ENCODE measurements at places on chromosomes 16 and 17.

DNA sequence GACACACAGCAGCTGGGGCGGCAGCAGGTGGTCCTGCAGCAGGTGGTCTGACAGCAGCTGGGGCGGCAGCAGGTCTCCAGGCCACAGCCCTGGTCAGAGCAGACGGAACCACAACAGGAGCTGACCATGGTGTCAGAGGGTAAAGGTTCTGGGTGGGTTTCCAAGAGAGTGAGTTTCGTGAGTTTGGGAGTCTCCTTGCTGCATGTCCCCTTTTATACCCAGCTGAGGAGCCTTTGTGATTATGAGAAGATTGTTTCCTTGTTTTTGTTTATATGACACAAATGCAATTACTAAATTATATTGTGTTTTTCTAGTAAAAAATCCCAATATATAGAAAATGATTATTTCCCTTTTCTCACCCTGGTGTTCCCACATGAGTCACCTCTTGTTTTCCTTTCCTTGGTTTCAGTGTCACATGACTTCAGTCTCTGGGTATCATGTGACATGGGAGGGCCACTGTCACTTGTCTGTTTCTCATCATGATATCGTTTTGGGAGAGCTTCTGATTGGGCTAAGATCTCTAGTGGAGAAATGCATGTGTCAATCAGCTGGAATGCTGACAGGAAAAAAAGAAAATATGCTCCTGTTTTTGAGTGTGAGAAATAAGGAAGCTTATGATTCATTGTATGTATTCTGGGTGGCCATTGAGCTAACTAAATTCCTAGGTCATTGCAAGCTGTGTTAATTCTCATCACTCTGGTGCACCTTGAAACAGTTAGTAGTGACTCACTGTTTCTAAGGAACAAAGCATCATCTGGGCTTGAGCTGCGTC is at the start of gene KRTAP4-6:
Gene KRTAP4-6 (minus strand): TSS at position 185 of the 772 bp plus-strand sequence. CDS start 57 bp downstream, at position 128.
- no peak for DNase-seq

DNA sequence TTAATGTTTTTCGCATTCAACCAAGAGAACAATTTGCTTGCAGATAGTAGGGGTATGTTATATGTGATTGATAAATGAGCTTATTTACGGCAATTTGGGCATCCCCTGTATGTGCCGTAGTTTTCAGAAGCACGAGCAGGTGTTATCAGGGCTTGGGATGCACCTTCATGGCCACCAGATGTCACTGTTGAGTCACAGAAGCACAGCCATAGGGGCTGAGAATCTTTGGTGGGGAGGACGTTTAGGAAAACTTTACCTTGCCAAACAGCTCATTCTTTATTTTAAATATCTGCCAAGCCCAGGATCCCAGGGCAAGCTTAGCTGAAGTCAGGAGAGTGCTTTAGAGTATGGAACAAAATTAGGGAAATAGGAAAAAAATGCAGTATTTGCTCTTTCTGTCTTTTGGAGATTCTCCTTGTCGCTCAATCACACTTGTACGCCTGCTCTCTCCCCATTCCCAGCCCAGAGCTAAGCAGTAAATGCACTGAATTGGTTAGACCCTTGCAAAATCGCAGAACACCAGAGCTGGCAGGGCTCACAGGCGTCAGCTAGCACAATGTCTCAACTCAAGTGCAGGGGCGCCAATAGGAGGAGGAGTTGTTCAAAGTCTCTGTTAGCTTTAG is 93.6 kb upstream of the MPHOSPH6 start:
- peak; percentile 35 for DNase-seq

DNA sequence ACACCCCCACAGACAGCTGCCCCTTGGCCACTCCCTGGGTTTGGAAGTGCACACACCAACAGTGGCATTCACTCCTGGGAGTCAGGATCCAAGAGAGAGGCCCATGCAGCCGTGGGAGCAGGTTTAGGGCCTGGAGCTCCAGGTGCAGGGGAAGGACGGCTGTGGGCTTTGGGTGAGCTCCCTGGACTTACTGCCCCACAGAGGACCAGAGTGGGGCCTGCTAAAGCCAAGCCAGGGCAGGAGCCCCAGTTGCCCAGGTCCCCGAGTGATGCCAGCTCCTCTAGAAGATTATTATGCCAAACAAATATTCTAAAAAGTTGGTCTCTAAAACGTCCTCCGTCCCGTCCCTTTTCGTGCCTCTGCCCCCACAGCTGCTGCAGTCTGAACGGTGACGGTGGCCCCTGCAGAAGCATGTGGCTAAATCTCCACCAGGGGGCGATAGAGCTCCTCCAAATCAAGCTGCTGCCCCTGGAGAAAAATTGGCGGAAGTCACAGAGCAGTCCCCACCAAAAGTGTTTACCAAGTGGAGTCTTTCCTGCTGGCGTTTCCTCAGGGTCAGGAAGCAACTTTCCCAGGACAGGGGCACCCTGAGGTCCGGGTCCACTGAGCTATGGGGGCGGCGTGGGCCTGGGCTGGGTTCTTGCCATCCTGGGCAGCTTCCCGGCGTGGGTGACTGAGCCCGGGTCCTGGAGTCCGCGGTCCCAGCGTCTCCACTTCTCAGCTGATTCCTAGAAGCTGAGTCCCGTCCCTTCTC is 4.2 kb downstream of the ARMC7 start:
- peak; percentile 91 for DNase-seq

DNA sequence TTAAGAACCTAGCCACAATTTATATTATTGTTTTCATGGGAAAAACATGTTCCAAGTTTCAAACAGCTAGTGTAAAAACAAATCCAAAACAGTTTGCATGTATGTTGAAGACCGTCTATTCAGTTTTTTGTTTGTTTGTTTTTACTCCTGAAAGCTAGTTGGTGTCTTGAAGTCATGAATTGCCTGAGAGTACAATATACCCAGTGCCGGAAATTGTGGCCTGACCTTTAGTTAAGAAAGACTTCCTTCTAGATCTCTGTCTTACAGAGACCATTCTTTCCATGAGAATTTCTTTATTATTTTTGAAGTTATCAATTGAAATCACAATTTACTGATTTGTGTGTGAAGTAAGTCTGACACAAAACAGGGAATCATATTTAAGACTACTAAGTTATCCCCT is 474.8 kb downstream of the KCNJ2 start:
- no peak for DNase-seq

DNA sequence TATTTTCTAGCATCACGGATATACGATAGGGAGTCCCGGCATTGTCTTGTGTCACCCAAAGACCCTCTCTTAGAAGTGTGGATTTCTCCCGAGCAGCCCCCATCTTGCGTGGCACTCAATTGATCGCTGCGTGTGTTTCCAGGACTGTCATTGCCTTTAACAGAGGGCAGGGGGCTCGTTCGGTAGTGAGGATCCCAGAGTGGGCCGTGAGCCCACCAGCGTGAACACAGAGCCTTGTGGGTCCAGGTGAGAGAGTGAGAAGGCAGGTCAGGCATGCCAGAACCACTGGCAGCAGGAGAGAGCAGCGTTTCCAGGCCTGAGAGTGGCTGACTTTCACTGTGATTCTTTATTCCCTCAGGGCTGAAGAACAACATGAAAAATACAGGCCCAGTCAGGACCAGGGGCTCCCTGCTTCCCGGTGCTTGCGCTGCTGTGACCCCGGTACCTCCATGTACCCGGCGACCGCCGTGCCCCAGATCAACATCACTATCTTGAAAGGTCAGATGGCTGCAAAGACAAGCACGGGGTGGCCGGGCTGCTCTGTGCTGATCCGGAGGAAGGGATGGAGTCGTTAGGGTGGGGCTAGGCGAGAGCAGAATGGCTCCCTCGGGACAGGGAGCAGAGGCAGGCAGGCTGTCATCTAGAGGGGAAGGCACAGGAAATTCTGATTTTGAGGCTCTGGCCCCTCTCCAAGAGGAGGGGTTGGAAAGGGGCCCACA is 22.4 kb downstream of the C1QTNF1 start:
- no peak for DNase-seq

DNA sequence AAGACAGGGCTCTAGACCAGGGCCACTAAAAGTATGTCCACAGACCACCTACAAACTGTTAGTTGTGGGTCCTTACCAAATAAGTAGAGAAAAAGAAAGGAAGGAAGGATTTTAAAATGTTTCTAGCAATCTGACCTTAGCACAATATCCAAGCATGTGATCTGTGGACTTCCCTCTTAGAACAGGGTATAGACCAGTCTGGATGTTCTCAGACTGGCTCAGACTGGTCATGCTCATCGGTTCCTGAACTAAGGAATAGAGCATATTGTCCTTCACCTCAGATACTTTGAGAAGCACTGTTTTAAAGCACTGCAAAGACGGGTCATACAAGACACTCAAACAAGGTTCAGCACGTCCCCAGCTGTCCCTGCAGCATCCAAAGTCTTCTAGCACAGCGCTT is 25.8 kb downstream of the CUEDC1 start:
- DNase-seq, result no peak

DNA sequence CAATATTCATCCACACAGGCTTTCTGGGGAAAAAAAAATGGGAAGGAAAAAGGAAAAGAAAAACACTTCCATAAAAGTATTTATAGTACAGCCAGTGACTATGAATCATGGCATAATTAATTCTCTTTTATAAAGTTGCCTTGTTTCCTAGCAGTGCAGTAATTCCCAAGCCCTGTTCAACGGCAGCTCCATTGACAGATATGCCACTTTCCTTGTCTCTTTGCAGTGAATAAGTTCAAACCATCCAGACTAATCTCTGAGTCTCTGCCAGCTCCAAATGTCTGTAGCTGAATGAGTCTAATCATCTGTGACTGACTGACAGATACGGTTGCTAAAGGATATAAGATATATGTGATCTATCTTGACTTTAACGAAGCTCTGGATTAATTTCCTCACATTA is 52.9 kb upstream of the KCNJ16 start:
- no peak for DNase-seq

- no peak for DNase-seq
Observed at GRCh38 chr17:42436391-42436790, 13.3 kb upstream of the CAVIN1 start.

DNA sequence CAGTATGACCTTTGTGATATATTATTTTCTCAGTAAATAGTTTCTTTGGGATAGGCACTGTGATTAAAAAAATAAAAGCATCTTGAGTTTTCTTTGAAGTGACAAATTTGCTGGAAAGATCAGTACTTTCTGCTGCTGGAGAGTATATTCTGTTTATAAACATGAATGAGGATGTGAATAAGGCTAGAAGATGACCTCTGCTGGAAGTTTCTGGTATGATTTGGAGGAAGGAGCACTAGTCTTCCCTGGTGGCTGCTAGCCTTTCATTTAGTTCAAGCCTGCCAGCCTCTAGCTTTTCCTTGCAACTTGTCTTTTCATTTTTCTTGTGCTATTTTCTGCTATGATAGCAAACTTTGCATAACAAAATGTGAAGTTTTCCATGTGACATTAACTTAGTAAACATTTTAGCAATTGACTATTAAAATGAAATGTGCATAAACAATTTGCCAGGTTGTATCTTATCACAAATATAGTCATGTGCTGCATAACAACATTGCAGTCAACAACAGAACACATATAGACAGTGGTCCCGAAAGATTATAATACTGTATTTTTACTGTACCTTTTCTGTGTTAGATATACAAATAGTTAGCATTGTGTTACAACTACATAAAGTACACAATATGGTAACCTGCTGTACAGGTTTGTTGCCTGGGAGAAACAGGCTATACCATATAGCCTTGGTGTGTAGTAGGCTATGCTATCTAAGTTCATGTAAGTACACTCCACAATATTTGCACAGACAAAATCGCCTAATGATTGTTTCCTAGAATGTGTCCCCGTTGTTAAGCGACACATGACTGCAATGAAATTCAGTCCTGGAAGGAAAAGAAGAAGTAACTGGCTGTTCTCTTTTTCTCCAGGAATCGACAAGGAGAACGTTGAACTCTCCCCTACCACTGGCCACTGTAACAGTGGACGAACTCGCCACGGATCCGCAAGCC is 18.1 kb upstream of the RAB11FIP4 start:
- DNase-seq, result no peak

- no peak for DNase-seq
Observed at GRCh38 chr17:31051506-31051905, 43.3 kb upstream of the NF1 start.

GRCh38 chr17:37698132-37698910 is 46.5 kb downstream of the HNF1B start:
- DNase-seq, result no peak

GRCh38 chr17:59561042-59561441 is 4.4 kb upstream of the DHX40 start:
- DNase-seq, result no peak

GRCh38 chr16:53078765-53079485 is 24.1 kb downstream of the CHD9 start:
- DNase-seq, result no peak

- peak; percentile 11 for DNase-seq
Observed at GRCh38 chr17:83062011-83062817, 17.2 kb upstream of the METRNL start.

DNA sequence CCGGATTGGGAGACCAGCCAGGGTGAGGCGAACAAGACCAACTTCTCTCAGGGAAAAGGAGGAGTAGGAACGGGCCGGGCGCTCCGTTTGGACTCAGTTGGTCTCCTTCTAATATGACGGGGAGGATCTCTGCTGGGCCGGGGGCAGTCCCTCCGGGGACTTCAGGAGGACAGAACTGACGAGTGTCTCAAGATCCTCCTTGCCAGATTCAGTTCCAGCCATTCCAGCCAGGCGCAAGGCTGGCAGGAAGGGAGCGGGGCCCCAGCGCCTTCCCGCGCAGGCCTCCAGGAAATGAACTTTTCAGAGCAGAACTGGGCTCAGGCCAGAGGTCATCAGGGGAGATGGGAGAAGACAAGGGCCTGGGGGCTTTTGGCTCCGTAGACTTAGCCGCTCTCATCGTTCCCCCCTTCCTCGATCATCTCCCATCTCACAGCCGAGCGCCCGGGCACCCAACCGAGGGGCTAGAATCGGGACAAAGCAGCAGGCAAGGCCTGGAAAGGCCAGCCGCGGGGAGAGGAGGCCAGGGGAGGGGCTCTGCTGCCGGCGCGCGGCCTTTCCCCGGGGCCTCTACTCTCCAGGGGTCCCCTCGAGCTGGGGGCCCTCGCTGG is 1.6 kb downstream of the ZNF423 start:
- DNase-seq, result no peak

DNA sequence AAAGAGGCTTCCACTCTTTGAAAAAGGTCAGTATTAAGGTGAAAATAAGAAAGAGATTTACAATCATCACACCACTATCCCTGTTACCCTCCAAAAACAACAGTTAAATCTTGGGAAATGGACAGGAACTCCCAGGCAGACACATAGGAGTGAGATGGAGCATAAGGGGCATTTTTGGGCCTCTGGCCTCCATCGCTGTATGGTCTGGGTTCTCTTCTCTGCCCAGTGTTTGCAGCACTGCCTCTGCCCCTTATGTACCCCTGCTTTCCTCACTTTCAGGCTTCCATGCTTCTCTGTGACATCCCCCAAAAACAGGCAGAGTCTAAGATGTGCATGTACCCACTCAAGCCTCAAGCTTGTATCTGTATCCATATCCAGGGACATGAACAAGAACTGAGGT is 630 bp upstream of the HOXB2 start:
- no peak for DNase-seq

DNA sequence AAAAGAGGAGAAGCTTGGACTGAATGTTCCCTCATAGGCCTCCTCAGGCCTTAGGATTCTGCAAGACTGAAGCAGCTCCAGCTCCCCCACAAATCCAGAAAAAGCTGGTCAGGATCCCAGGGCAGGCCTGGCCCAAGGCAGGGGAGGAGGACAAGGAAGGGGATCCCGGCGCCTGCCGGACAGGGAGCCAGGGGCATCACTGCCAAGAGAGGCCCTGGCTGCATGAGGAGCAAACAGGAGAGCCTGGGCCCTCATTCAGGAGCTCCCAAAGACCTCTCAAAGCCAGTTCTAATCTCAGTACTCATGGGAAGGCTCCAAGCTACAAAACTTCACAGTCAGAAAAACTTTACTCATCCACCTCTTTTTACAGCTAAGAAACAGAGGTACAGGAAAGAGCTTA is 67.3 kb downstream of the ZNF423 start:
- DNase-seq, result no peak

GRCh38 chr16:51155820-51156806 is 5.0 kb upstream of the SALL1 start:
- DNase-seq, result no peak
